Cerebellar cortex (tissue), 1 donor: ENCODE measurements at places on chromosomes 5 and 9.

GRCh38 chr9:71487061-71487460 lies 281.3 kb downstream of the CEMIP2 start:
- DNase-seq = peak; percentile 62

DNA sequence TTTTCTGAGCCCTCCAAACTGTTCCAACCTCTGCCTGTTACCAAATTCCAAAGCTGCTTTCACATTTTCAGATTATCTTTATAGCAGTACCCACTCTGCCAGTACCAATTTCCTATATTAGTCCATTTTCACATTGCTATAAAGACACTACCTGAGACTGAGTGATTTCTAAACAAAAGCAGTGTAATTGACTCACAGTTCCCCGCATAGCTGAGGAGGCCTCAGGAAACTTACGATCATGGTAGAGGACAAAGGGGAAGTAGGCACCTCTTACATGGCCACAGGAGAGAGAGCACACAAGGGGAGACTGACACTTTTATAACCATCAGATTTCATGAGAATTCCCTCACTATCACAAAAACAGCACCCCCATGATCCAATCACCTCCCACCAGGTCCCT lies 105.0 kb downstream of the DTWD2 start:
- no peak for DNase-seq

DNA sequence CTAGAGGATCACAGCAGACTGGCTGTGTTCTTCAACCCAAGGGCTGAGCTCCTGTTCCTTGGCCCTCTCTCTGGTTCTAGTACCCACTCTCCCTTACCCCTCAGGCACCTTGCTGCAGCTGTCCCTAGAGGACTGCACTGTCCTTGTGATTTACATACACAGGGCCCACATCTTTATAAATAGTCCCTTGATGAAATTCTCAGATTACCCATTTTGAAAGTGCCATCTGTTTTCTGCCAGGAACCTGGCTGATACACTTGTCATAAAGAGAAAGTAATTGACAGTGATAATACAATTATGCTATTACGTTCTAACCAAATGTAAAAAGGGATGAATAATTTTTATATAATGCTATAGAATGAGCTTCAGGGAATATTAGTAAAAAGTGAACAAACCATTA lies 16.5 kb upstream of the SPARC start:
- DNase-seq = no peak

GRCh38 chr5:169151051-169151805 lies 149.7 kb downstream of the SLIT3 start:
- no peak for DNase-seq

GRCh38 chr9:64015136-64015535 lies 1269.9 kb downstream of the FOXD4L5 start:
- no peak for DNase-seq

GRCh38 chr5:153618307-153618706 lies 127.8 kb downstream of the GRIA1 start:
- no peak for DNase-seq

- no peak for DNase-seq
Observed at GRCh38 chr9:131534721-131535237, 3.7 kb upstream of the UCK1 start.

DNA sequence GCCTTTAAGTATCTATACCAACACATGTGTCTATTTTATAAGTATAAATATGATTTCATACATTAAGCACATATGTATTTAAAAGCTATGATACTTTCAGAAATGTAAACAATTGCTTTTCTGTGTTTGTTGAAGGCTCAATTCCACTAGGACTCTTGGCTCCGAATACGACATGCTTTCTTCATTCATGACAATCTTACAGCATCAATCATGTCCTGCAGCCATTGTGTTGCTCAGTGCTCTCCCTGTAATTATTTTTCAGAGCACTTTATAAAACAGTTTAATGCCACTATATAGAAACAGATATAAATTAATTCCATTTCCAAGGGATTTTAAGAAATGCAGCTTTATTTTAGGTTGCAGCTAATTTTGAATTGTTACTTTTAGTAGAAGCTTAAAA lies 167.3 kb downstream of the TAF11L14 start:
- DNase-seq = no peak

- DNase-seq = no peak
Observed at GRCh38 chr5:93359296-93359959, 221.6 kb downstream of the NR2F1-AS1 start.

DNA sequence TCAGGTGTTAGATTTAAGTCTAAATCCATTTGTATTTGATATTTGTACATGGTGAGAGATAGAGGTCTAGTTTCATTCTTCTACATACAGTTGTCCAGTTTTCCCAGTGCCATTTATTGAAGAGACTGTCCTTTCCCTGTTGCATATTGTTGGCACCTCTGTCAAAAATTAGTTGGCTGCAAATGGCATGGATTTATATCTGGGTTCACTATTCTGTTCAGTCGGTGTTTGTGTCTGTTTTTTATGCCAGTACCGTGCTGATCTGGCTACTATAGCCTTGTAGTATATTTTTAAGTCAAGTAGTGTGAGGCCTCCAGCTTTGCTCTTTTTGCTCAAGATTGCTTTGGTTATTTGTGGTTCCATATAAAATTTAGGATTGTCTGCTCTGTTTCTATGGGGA lies 176.2 kb upstream of the DMRT1 start:
- DNase-seq = no peak

DNA sequence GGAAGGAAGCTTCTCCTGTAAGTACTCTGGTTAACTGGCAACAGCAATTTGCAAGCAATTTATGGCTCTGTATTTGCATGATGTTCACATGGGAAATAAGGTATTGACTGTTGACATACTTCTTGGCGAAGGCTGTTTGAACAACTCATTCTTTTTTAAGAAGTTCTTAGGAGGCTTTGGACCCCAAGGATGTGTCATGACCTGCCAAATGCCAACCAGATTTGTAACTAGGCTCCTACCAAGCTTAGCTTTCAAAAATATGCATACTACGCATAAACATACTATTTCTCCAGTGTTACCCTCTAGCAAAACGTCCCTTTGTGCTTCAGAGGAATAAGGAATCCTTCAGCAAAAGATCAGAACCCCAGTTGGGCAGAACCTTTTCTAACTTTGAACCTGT lies 165.2 kb upstream of the MSX2 start:
- no peak for DNase-seq

DNA sequence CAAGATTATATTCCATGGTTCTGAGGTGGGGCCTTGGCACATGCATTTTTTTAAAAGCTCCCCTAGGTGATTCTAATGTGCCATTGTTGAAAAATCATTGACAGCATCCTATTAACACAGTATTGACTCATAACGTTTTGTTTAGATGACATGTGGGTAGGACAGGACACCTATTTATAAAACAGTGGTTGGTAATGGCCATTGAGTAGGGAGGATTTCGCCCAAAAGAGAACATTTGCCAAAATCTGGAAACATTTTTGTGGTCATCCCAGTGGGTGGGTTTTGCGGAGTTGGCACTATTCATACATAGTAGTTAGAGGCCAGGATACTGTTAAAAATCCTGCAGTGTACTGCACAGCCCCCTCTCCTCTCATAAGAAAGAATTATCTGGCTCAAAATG lies 6.4 kb upstream of the CHD1 start:
- DNase-seq = no peak

GRCh38 chr9:33850267-33850629 lies 33.3 kb downstream of the UBE2R2 start:
- peak; percentile 12 for DNase-seq

DNA sequence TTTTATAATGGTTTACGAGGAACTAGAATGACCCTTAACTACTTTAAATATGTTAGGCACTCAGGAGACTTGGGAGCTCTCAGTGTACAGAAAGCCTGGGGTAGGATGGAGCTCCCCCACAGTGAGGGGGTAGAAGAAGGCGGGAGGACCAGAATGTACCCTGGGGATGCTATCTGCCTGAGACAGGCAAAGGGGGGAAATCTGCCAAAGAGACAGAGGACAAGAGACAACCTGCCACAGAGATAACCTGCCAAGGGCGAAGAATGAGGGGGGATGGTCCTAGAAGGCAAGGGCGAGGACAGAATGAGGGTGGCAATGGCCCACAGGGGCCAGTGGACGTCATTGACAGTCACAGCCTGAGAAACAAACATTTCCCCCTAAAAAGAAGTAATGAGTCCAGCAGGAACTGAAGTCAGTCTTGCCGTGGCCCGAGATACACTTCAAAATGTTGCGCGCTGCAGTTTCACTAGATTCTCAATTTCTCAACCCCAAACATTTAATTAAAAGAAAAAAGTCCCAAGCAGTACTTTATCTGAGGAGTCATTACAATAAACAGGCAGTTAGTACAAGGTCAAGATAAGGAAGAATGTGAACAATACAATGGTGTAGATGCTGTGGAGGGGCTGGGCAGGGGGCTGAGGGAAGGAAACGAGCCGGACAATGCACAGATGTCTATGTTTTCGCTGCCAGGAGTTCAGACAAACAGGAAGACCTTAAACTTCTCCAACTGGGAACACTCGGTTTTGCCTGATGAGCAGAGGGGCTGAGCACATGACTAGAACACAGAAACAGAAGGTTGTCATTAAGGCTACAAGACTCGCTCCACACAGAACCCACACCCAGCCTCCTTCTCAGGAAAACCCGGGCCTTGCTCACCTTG lies 125.0 kb downstream of the LHFPL2 start:
- no peak for DNase-seq

- DNase-seq = no peak
Observed at GRCh38 chr9:114769624-114770023, 36.2 kb downstream of the TNFSF15 start.

DNA sequence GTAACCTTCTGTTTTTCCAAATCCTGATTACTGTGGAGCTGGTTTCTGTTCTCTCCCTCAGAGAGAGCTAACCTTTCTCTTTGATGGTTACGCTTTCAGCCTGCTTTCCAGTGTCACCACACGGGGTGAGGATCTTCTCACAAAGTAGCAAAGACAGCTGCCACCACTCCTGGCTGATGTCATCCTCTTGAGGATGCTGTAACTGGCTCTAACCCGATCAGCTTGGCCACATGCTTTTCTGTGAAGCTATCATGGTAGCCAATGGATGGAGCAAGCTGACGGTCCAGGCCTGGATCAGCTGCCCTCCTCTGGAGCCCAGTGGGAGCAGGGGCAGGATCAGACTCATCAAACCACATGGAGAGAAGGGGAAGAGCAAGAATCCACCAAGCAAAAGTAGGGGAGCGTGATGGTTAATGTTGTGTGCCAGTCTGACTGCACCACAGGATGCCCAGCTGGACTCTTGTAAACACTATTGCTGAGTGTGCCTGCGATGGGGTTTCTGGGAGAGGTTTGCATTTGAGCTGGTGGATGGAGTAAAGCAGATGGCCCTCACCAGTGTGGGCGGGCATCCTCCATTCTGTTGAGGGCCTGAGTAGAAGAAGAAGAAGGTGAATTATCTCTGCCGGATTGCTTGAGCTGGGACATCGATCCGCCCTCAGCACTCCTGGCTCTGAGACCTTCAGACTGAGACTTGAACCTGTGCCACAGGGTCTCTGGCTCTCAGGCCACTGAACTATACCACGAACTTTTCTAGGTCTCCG lies 26.8 kb upstream of the ZNF354A start:
- DNase-seq = no peak

DNA sequence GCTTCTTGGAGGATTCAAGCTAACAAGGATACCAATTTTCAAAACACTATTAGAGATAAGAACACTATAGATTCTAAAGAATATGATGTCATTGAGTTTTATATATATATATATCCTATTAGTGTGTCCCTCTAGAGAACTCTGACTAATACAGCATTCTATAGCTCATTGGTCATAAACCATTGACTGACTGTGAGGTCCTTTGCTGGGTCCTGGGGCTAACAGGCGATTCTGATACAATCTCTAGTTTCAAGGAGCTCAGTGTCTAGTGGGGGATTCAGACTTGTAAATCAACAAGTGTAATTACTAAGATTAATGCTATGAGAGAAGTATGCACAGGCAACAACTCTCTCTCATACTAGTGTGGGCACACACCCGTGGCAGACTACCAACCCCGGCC lies 234.5 kb downstream of the DENND1A start:
- no peak for DNase-seq

GRCh38 chr9:25716220-25716872 lies 38.1 kb upstream of the TUSC1 start:
- peak; percentile 21 for DNase-seq

GRCh38 chr9:121944711-121945191 lies 148.4 kb downstream of the TTLL11 start:
- no peak for DNase-seq

DNA sequence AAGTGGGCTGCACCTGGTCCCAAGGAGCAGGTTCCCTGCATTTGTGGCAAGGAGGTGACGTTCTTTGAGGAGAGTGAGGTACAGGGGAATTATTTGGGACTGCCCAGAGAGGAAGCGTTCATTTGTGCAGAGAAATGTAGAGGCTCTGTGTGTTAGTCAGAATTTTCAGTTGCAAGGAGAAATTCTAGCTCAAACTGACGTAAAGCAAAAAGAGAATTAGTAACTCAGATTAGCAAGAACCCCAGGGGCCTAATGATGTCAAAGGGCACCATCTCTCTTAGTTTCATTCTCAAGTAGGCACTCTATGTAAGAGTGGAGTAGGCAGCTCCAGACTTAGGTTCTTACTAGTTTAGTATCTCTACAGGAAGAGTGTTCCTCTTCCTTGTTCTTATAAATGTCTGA lies 2.4 kb upstream of the TXN start:
- DNase-seq = no peak

DNA sequence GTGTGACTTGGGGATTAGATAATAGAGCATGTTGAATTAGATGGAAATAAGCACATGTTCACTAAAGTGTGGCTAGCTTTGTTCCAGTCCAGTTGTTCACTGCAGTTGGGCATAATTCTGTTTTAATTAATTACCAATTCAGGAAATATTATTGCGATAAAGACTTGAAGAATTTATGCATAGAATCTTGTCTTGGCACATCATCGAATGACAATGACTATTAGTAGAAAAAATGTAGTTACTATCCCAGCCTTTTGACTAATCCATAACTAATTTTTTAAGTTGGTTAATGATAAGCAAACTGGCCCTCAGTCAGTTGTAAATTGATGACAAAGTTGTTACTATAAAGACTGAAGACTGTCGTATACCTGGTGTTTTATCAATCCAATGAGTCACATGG lies 10.5 kb downstream of the LNPEP start:
- DNase-seq = no peak

- no peak for DNase-seq
Observed at GRCh38 chr5:76790632-76791290, 28.1 kb upstream of the F2RL1 start.

DNA sequence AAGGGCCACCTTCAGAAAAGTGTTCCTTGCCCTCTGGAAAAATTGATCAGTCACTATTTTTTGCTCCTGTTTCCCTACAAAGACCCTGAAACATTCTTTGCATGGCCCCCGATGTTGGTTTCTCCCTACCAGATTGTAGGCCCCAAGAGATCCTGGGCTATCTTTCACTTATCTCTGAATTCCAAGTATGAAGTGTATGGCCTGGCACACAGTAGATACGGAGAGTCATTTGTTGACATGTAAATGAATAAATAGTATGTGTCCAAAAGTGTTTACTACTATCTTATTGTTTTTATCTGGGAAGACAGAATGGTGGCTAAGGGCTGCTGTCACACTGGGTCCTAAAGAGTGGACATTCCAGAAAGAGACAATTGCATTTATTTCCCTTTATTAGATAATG lies 7.4 kb upstream of the ANKDD1B start:
- no peak for DNase-seq
